HS-5 (cell line): ENCODE measurements at places on chromosomes 6 and 20.

- DNase-seq = no peak
These were observed 56.1 kb downstream of the SERAC1 start for GRCh38 chr6:158111987-158112386.

GRCh38 chr20:34904202-34904621, 27.8 kb downstream of the ACSS2 start:
- no peak for DNase-seq

DNA sequence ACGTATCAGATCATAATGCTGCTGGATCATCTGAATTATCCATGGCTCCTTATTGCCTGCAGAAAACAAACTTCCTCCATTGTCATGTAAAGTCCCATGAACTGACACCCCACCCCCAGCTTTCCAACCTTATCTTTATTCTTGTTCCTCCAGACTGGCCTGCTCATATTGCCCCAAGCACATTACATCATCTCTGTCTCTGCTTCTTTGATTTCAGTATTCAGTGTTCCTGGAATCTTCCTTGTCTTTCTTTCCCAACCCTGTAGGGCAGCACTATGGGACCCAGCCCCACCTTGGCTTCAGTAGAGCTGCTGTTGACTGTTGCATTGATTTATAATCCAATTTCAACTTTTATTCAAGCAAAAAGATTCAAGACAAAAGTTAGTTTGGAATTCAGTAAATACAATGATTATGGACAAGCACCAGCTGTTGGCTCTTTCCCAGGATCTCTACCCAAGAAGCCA, 187.5 kb upstream of the ECI2 start:
- no peak for DNase-seq

DNA sequence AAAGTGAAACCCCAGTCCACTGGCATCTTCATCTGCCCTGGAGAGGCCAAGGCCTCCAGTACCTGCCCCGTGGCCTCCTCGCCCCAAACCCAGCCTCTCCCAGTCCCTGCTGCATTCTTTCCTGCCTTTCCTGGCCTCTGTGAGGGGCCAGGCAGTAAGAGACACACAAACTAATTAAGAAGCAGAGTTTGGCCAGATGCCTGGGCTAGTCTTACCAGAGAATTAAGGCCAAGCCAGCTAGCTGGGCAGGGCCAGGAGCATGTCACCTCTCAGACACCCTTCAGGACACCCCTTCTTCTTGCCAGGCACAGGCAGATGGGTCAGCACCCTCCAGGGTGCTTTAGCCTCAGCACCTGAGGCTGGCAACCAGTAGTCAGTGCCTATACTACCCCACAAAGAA, 2.4 kb downstream of the MDGA1 start:
- no peak for DNase-seq
